CD4-positive, alpha-beta T cell (primary cell): ENCODE measurements at places on chromosomes 3 and 15. TPM values are rescaled to one million over a fixed set of nuclear protein-coding genes. Genes with fewer than 3 reads are reported as not detected.

- H3K4me1 ChIP-seq: no peaks in the 10 kb centered on the region
- H3K27ac ChIP-seq: no peak overlapping the region
- H3K4me3 ChIP-seq: no peak overlapping the region
- no peaks in the 10 kb centered on the region for H3K27me3 ChIP-seq
- H3K36me3 ChIP-seq: no peaks in the 10 kb centered on the region
- DNase-seq: no peak
Measured at GRCh38 chr3:73516631-73517030, 108.1 kb downstream of the PDZRN3 start.

Gene ACOX2
- total RNA-seq: not detected

Gene RBMS3
- total RNA-seq: 1.7 TPM

DNA sequence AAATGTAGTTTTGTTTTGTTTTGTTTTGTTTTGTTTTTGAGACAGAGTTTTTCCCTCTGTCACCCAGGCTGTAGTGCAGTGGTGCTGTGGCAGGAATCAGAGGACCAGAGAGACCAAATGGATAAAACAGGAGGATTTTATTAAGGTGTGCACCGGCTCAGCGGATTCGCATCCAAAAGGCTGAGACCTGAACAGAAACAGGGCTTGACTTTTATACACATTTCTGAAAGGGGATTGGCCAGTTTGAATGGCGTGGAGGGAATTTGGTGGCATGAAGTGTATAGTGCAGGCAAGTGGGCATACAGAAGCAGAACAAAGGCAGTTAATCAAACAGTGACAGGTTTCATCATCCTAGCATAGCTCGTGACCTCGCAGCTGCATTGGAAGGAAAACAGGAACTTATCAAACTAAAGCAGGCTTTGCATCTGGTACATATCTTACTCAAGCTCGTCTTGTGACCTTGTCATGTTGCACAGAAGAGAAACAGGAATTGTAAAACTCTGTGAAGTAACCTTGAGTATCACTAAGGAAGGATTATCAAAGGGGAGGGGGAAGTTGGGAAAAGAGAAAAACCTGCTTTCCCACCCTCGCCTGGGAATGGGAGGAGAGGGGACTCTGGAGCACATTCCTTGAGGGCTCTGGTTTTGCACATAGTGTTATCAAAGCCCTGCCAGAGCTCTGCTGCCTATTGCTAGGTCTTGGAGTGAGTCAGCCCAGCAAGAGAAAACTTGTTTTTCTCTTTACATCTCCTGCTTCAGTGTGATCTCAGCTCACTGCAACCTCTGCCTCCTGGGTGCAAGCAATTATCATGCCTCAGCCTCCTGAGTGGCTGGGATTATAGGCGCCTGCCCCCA lies 38.5 kb downstream of the C3orf62 start:
- no peaks in the 10 kb centered on the region for H3K27me3 ChIP-seq
- H3K4me3 ChIP-seq: no peak overlapping the region
- no peak for DNase-seq
- H3K36me3 ChIP-seq: no peaks in the 10 kb centered on the region

DNA sequence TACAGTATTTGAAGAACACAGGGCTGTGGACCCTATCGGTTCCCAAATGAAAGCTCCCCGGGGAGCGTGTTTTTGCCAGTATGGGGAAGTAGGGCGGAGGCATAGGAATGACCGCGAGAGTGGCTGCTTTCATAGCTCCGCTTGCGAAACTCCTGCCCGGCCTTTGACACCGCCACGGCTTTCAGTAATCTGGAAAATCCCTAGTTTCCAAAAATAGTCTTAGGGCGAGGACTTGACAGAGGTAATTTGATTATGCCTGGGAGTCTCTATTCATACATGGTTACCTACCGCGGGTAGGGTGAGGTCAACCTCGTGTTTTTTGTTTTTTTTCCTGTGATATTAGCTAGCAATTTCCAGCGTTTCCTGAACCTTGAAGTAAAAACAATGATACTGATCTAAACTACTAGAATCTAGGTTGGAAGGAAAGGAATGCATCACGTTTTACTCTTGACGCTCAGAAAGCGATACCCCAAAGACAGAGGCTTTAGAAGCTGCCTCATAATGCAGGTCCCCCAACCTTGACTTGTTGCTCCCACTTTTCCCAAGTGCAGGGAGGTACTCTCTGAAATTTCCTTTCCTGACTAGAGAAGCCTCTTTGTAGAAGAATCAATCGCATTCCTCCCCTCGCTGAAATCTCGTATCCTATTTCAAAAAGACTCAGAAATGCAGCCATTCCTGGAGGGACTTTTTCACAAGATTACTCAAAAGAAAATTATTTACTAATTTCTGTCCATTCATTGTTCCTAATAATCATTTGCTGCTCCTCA lies 894 bp upstream of the CCNL1 start:
- peak overlapping the region; percentile 99 for H3K27ac ChIP-seq
- H3K4me3 ChIP-seq: peak overlapping the region; percentile 95
- H3K27me3 ChIP-seq: no peaks in the 10 kb centered on the region
- no peak for DNase-seq
- H3K36me3 ChIP-seq: peaks cover 32% of the 10 kb centered on the region

DNA sequence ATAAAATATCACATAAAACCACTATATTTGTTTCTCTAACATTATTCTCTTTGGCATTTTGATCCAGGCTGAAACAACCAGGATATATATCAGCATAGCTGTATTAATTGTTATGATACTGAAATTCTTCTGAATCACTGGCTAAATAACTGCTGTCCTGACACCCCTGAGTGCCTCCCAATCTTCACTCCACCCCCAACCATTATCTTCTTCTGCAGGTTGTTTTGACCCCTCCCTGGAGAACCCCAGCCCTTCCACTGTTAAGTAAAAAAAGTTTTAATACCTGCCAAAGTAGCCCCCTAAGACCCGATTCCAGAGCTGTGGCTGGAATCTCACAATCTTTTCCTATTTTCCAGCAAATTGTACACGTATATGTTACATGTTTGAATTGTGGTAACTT lies 124.1 kb downstream of the DNAH12 start:
- H3K36me3 ChIP-seq: no peaks in the 10 kb centered on the region
- no peaks in the 10 kb centered on the region for H3K4me1 ChIP-seq
- no peak overlapping the region for H3K27ac ChIP-seq
- no peak for DNase-seq

Gene PIGZ
- total RNA-seq: 0.33 TPM

DNA sequence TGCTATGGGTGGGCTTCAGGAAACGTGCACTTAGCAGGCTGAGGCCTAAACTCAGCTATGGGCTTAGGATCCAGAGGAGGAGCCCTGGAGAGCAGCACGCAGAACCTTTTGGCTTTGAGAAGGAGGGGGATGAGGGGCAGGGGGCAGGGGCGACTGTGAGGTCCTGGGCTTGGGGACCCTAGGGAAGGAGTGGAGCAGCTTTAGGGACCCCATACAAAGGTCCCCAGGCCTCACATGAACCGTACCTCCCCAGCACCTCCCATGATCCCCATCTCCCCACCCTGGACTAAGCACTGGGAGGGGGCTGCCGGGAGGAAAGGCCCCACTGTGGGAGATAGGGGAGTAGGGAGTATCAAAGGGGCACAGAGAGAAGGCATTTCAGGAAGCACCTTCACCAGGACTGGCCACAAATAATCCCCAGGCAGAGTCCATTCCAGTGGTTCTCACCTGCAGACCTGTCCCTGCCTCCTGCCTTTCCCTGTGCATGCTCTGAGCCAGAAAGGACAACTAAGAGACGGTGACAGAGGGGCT lies 62.0 kb upstream of the KLF13 start:
- DNase-seq: no peak
- H3K36me3 ChIP-seq: no peaks in the 10 kb centered on the region
- no peak overlapping the region for H3K4me3 ChIP-seq
- H3K27me3 ChIP-seq: no peaks in the 10 kb centered on the region
- peaks cover 91% of the 10 kb centered on the region for H3K4me1 ChIP-seq

Gene SLC22A14
- 0.11 TPM for total RNA-seq

- no peak for DNase-seq
- H3K4me3 ChIP-seq: no peak overlapping the region
- no peaks in the 10 kb centered on the region for H3K27me3 ChIP-seq
- H3K36me3 ChIP-seq: no peaks in the 10 kb centered on the region
- no peaks in the 10 kb centered on the region for H3K4me1 ChIP-seq
Measured at GRCh38 chr3:81839504-81840094, 78.2 kb upstream of the GBE1 start.

Gene GOLGA8N
- 4.4 TPM for total RNA-seq

DNA sequence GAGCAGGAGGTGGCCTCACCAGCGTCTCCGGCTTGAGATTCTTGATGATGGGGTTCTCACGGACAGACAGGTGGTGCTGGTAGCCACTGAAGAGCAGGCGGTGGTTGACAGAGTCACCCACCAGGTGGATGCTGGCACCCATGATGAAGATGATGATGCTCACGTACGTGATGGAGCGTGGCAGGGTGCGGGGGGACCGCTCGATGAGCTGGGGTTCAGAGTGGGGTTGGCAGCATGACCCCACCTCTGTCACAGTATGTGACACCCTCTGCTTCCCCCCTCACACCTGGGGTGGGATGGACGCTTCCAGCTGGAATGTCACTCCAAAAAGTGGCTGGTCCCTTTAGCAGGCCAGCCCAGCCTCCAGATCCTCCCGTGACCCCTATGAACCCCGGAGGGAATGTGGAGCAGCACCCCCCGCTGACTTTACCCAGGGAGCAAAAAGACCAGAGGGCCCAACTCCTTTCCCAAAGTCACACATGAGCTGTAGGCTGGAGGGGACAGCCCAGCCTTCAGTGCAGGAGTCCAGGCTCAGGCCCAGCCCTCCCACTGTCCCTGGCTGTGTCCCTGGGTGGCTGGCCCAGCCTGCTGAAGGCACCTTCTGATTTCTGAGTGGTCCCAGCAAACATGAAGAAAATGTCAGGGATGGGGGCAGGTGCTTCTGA lies 6.7 kb upstream of the CALML4 start:
- H3K27me3 ChIP-seq: no peaks in the 10 kb centered on the region
- H3K4me1 ChIP-seq: peaks cover 36% of the 10 kb centered on the region
- no peak overlapping the region for H3K4me3 ChIP-seq
- DNase-seq: no peak

DNA sequence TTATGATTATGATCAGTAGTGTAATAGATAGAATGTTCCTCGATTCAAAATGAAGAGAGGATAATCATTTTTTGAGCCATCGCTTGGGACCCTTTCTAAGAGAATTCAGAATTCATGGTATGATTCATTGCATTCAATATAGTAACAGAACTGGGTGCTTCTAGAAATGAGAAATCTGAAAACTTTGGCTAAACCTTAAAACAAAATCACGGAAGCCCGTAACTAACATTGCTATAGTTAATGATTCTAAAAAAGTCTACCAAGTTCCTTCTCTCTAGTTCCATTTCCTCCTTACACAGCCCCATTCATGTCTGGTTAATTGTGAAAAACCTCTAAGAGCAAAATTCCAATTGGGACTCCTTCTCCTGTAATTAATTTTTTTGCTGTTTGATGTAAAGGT lies 217.1 kb downstream of the GBE1 start:
- no peak overlapping the region for H3K4me3 ChIP-seq
- H3K27ac ChIP-seq: no peak overlapping the region
- no peak for DNase-seq
- no peaks in the 10 kb centered on the region for H3K36me3 ChIP-seq
